ENCODE measurements at places on chromosomes 11 and 22.
A peak's percentile ranks its signal among the peaks of the same experiment; 100 is the strongest.

DNA sequence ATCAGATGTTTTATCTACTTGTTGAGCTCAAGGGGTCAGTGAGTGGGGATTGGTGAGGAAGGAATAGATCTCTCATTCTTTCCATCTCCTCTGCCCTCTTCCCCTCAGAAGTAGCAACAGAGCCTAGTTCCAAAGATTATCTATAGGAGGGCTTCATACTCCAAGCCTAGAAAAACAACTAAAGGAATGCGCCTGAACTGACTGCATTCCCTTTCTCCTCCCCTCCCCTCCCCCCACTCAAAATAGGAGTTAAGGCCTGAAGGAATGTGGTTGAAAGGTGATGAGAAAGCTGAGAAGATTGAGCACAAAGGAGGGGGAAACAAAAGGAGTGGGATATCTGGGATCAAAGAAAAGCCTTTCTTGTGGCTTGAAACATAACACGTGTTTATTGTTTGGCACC, 10.5 kb downstream of the EMSY start:
- DNase-seq = no peak

DNA sequence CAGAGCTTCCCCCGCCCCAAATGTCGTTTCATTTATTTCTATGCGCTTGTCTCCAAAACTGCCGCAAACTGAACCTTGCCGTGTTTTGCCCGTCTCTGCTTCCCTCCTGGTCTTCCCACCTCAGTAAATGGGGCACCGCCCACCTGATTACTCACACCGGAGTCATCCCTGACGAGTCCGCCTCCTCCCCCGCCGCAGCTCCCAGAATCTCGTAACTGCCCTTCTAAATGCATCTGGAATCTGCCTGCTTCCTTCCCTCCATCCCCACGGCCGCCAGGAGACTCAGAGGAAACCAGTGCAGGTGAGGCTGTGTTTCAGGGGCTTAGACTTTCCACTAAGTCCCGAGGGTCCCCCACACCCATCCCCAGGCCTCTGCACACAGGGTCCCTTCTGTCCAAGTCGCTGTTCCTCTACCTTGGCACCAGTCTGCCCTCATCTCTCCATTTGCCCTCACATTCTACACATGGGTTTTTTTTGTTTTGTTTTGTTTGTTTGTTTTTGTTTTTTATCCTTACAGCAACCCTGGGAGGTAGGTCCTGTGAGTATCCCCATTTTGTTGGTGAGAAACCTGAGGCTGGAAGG, 62.6 kb upstream of the PHF21B start:
- no peak for DNase-seq

- peak; percentile 58 for DNase-seq
Observed at GRCh38 chr11:105392556-105392955, 217.3 kb upstream of the GRIA4 start.

GRCh38 chr22:33062361-33062760, 4.2 kb upstream of the SYN3 start:
- no peak for DNase-seq

DNA sequence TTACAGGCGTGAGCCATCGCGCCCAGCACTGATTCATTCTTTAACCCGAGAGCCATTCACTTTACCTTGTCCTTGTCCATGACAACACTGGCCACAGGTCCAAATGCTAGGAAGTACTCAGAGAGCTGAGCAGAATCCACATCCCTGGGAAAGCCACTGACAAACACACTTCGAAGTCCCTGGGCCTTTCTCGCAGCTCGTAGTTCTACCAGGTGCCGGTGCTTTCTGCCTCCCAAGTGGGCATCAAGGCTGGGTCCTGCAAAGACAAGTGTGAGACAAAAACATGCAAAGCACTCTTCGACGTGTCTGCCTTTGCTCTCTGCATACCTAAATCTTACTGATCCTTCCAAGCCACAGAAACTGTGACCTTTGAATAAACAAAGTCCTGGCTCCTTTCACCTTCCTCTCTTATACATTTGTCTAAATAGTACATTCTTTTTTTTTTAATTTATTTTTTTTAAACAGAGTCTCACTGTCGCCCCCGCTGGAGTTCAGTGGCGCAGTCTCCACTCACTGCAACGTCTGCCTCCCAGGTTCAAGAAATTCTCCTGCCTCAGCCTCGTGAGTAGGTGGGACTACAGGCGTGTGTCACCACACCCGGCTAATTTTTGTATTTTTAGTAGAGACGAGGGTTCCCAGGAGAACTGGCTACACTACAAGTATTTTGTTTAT, 2.2 kb downstream of the TUT1 start:
- peak; percentile 13 for DNase-seq

GRCh38 chr11:13679768-13680167, 11.3 kb downstream of the FAR1 start:
- DNase-seq = no peak

GRCh38 chr22:49590381-49590780, 237.3 kb downstream of the BRD1 start:
- DNase-seq = no peak

- DNase-seq = no peak
Observed at GRCh38 chr11:63652671-63653070, 18.5 kb downstream of the ATL3 start.

GRCh38 chr11:134339756-134340155, 8.0 kb downstream of the GLB1L2 start:
- no peak for DNase-seq

GRCh38 chr22:24285245-24285644, 14.6 kb downstream of the SPECC1L start:
- DNase-seq = no peak

- DNase-seq = peak; percentile 60
Observed at GRCh38 chr11:111565114-111565720, 24.7 kb downstream of the LAYN start.

DNA sequence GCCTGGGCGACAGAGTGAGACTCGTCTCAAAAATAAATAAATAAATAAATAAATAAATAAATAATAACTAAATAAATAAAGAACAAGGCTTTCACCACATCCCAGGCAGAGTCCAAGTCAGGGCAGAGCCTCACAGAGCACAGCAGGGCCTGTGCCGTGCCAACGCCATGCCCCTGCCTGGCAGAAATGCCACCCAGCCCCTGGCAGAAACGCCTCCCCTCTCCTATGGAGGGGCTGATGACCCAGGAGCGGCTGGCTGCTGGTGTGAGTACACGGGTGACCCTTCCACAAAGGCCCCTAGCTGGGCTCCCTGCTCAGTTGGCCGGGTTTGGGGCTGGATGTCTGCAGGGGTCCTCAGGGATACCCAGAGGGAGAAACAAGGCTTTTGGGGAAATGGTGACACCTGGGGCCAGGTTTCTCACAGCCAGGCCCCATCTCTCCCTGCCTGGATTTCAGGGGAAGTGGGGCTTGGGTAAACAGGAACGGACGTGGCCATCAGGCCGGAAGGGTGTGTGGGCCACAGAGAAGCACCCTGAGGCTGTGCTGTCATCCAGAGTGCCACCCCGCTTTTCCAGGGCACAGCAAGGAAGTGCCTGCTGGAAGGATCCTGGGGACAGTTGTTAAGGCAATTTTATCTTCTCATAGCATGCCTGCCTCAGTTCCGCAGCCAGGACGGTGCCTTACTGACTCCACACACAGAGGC, 5.1 kb downstream of the BID start:
- no peak for DNase-seq

DNA sequence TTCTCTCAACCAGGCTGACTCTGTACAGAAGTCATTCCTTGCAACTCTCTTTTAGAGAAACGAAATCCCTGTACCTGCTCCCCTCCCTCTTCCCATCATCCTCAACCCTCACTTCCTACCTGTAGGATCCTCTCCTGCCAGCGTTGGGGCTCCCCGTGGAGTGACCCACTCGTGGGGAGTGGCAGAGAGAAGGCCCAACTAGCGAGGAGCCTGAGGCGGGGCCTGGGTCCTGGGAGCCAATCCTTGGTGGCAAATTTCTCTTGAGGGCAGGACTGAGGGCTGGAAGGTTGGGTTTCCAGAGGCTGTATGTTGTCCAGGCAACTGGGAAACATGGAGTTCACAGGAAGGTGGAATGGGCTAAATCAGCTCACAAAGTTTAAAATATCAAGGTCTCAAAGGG, 10.4 kb downstream of the NHERF4 start:
- DNase-seq = no peak

GRCh38 chr11:10932976-10933375, 75.1 kb upstream of the ZBED5 start:
- DNase-seq = no peak

DNA sequence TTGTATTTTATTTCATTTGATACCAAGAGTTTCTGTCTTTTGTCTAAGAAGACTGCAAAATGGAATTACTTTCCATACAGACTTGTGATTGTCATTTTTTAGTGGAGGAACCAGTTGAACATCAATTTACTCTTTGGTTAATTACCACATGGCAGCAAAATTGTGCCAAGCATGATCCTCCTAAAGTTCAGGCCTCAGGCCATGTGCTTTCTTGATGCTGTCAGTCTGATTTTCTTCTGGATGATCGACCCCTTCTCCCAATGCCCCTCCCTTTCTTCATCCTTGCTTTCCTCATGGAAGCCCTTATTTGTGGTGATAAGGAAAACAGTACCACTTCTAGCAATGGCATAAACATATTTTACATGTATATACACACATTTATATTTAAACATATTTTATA, 76.2 kb downstream of the SVIP start:
- DNase-seq = no peak

- DNase-seq = no peak
Observed at GRCh38 chr22:27772984-27773498, 28.5 kb downstream of the MN1 start.

GRCh38 chr11:44528103-44528502, 37.4 kb upstream of the CD82 start:
- no peak for DNase-seq

- DNase-seq = no peak
Observed at GRCh38 chr11:75493626-75494025, 32.1 kb downstream of the GDPD5 start.

DNA sequence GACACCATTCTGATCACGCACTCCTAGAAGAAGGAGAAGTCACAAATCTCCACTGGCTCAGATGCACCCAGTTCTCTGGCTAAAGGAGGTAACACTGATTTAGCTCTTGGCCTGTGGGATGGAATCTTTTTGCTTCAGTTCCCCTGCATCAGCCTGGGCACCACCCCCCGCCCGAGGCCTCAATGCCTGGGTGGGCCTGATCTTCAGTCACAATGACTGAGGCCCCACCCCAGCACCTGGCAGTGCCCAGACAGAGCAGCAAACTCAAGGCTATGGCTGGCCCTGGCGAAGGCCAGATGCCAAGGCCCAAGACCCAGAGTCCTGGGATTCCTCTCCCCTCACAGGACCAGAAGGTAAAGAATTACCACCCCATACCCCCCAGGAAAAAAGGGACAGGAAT, 5.0 kb downstream of the CYB561A3 start:
- no peak for DNase-seq

GRCh38 chr11:93591247-93591898, 48.2 kb upstream of the SMCO4 start:
- peak; percentile 78 for DNase-seq

DNA sequence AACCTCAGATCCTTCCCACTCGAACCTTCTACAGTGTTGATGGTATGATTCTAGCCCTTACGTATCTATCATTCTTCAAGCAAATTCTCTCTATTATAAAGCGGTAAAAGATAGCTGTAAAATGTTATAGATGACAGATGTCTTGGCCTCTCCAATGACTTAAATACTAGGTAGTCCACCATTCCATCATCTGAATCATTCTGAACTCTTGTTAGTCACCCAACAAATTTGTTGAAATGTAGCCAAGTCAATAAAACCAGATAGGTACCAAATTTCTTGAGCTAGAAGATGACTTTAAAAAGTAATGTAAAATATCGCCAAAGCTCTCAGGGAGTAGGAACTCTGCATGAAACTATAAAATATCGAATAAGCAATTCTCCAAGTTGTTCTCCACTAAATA, 32.6 kb upstream of the PICALM start:
- DNase-seq = no peak

DNA sequence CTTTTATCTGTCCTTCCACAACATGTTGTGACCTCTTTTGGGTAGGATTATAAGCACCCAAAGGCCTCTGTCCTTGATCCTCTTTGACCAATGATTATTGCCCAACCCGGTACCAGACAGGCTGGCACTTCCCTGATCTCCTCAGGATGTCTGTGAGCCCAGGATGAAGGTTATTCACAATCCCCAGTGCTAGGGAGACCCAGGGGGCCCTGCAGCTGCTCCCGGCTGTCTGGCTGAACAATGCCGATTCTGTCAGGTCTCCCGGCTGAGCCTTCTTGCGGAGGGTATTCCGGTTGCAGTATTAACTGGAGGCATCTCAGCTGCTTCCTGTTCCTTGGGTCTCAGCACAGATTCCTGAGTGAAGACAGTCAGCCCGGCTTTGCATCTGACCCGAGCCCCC, 71.2 kb upstream of the CDON start:
- DNase-seq = no peak

Measured in MV-4-11 (cell line).